ENCODE measurements at places on chromosomes 7 and 10. TPM values are rescaled to one million over a fixed set of nuclear protein-coding genes. Genes with fewer than 3 reads are reported as not detected.

GRCh38 chr10:88608052-88608732, 21.6 kb downstream of the LIPJ start:
- no peak for DNase-seq

- DNase-seq = no peak
Observed at GRCh38 chr7:55520426-55521140, 51.7 kb downstream of the VOPP1 start.

DNA sequence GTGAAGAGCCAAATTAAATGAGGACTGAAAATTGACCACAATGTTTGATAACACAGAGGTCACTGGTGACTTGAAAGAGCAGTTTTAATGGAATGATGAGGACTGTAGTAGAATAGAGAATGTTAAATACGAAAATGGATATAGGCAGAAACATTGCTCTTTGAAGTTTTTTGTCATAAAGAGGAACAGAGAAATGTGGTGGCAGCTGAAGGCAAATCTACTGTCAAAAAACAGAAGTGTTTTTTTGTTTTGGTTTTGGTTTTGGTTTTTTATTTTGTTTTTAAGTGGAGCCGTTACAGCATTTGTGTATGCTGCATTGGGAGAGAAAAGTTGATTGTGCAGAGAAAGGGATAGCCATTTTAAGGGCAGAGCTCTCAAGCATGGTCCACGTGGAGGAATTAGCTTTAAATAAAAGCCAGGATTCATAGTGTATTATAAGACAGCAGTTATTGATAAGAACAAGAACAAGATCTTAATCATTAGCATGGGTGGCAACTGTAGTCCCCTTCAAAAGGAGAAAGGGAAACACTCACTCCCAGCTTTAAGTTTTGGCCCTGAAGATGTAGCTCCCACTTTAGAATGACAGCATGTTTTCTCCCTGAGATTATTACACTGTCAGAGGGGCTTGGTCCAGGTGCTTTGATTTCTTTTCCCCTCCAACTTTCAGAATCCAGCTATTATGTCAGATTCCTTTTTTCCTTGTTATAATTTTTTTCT, 156.7 kb upstream of the BET1 start:
- no peak for DNase-seq

Gene MMP21
- total RNA-seq = not detected

Gene LRRD1
- total RNA-seq = not detected

Data from body of pancreas (tissue), 4 donors.